ENCODE measurements at places on chromosomes 16 and 17.

DNA sequence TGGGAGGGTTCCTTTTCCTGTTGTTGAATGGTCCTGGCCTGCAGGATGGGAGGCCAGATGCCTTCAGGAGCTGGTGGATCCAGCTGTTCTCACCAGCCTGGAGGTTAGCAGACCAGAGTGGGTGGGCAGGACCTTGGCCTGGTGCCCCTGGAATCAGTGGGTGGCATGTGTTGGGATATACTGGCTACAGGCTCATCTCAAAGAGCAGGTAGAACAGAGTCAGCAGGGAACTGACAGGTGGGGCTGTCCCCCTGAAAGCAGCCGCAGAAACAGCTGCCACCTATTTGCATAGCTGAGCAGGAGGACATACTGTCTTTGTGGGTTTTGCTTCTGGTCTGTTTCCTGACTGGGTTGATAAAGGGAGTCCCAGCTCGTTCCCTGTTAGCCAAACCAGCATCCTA lies 144.1 kb downstream of the RAB11FIP4 start:
- DNase-seq, result no peak

DNA sequence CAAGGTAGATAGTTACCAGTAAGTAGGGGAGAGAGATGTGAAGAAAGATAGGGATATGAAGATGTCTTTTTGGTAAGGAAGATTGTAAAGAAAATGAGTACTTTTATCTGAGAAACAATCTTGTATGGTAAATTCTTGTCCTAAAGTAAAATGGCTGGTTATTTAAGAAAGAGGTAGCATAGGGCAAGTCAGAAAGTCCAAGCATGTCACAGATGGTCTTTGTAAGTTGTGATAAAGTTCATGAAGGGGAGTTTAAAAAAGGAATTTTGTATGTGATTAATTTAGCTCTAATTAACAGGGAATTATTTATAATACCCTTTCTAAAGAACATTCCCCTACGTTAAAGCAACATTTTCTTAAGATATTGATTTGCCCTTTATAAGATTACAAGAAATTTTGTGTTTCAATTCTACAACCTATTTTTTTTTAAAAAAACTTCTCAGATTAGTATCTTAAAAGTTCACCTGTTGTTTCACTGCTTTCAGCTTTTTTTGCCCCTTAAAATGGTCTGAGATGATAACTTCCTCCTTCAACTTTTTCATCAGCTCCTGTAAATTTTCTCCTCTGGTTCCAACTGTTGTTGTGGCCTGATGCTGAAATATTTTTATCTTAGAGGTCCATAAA lies 16.2 kb upstream of the CPHXL start:
- DNase-seq, result no peak

- no peak for DNase-seq
Measured at GRCh38 chr16:80103463-80103862, 437.3 kb upstream of the DYNLRB2 start.

GRCh38 chr16:55146966-55147365 lies 177.0 kb upstream of the IRX6 start:
- no peak for DNase-seq

- no peak for DNase-seq
Measured at GRCh38 chr16:68900009-68900408, 56.7 kb downstream of the TANGO6 start.

- no peak for DNase-seq
Measured at GRCh38 chr17:44905006-44906000, 6.1 kb upstream of the EFTUD2 start.

GRCh38 chr17:49067163-49067562 lies 65.4 kb upstream of the B4GALNT2 start:
- DNase-seq, result no peak

- no peak for DNase-seq
Measured at GRCh38 chr16:73093146-73094144, 45.5 kb upstream of the ZFHX3 start.

GRCh38 chr17:9299695-9300094 lies 275.9 kb downstream of the STX8 start:
- DNase-seq, result no peak

DNA sequence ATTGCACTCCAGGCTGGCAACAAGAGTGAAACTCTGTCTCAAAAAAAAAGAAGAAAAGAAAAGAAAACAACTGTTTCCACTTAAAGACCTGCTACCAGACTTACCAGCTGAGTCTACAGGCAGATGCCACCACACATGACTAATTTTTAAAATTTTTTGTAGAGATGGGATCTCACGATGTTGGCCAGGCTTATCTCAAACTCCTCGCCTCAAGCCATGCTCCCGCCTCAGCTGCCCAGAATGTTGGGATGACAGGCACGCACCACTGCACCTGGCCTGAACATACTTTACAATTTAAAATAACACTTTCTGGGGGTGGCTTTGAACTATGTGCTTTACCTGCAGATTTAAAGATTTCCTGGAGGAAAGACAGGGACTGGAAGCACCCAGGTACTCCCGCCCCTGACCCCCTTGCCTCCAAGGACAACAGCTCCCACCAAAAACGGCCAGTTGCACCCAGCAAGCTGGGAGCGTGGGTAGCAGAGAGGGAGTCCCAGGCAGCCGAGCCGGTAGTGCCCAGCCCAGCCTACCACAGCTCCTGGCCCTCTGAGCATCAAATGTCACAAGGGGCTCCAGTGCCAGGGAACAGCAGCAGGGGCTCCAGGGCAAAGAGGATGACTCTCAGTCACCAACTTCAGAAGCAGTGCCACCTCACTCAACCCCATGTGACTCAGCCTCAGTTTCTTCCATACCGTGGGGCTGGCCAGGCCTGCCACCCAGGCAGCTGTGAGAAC lies 262.9 kb downstream of the PARN start:
- no peak for DNase-seq

DNA sequence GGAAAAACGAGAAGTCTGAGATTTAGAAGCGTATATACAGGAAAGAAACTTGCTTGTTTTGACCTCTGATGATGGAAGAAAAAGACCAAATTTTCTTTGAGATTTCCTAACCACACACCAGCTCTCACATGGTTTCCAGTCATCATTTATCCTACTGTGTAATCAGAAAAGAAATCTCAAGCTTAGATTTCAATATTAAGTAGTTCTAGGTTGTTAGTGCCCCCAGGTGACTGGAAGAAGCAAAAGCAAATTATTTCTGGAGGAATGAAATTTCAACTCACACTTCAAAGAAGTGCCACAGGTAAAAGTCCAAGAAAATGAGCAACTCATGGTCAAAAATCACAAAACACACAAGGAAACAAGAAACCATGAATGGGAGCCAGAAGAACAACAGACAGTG lies 51.8 kb upstream of the KDM6B start:
- DNase-seq, result no peak

- DNase-seq, result no peak
Measured at GRCh38 chr16:70437582-70438557, 1.0 kb downstream of the ST3GAL2 start.

GRCh38 chr16:15564604-15565339 lies 78.2 kb downstream of the MARF1 start:
- no peak for DNase-seq

DNA sequence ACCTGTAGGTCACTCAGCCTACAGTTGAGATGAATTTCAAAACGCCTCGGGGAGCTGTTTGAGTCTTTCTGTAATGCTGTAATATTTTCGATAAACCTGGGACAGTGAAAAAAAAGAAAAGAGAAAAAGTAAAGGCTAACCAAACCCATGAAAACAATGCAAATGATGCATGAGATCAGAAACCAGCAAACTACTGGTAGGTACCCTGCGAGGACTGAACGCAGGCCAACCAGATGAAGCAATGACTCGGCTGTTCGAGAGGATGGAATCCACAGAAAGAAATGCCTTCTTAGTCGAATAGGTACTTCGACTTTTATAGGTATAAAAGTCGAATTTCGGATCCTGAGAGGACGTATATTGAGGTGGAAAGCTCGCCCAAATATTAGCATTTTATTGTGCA lies 509 bp upstream of the ATAD5 start:
- no peak for DNase-seq

GRCh38 chr17:64771980-64772844 lies 110.1 kb upstream of the SMURF2 start:
- DNase-seq, result no peak

DNA sequence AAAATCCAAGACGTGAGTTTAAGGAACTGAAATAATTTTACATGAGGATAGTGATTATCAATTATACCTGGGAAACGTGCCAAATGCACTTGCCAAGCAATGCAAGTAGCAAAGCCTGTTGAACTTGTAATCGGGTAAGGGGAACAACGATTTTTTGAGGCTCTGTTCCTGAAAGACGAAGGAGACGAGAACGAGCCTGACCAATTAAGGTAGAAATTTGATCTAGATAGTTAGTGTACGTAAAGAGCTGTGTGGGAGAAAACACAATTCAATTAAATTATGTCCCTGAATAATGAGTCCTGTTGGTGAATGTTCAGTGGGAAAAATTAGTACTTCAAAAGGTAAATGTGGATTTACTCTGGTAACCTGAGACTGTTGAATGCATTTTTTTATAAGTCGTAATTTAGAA lies 17.7 kb upstream of the KCTD5 start:
- DNase-seq, result no peak

DNA sequence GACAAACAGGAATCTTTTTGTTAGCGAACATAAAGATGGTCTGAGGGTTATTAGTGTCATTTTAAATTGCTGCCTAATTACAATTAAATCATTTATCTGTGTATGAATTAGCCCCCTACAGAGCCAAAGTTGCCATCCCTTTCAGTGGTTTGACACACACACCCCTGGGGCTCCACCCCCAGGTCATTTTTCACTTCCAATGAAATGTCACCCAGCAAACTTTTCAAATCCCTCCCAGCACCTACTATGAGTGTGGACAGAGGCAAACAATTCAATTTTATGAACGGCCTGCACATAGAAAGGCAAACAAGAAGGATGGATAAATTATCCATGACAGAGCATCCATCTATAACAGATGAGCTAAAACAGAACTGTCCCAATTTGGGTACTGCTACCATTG lies 2.4 kb downstream of the MYH10 start:
- DNase-seq, result no peak

GRCh38 chr17:80491478-80492342 lies 15.3 kb upstream of the NPTX1 start:
- DNase-seq, result no peak

DNA sequence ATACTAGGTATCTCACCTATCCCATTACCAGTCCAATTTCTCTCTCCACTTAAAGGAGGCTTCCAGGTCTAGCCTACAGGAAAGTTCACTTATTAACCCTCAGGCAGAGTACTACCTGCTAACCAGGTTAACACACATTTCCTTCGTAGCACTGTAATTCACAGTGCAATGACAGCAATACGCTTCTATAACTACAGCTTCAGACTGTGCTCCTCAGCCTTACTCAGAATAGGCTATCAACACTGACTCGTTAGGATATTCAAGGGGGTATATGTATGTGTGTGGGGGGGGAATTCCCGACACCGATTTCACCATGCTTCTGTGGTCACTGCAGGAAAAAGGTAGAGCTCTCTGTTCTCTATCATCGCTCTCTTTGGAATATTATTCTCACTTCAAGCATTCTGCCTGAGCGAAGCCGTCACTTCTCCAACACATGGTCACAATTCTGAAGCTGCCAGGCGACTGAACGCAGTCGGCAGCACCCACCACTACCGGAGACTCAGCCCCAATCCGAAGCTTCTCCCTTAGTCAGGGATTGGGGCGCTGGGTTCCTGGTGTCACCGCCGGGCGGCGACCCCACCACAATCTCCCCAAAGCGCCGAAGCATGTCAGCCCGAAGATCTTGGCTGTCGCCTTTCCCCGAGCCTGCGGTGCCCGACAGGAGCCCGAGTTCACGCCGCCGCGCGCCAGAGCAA lies 618 bp downstream of the GGA3 start:
- DNase-seq, result no peak

DNA sequence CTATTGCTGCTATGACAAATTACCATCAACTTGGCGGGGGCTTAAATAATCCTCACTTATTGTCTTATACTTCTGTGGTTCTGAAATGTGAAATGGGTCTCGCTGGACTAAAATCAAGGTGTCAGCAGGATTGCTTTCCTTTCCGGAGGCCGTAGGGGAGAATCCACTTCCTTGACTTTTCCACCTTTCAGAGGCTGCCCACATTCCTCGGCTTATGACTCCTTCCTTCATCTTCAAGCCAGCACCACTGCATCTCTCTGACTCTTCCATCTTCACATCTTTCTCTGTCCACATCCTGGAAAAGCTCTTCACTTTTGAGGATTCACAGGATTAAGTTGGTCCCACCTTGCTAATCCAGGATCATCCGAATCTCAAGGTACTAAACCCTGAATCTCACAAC lies 217.8 kb downstream of the GRIN2A start:
- no peak for DNase-seq

GRCh38 chr17:76566613-76566943 lies 19.1 kb downstream of the ST6GALNAC2 start:
- no peak for DNase-seq

- DNase-seq, result no peak
Measured at GRCh38 chr16:54076006-54076504, 210.5 kb downstream of the IRX3 start.

GRCh38 chr17:46968224-46968834 lies 10.7 kb downstream of the RPRML start:
- no peak for DNase-seq

DNA sequence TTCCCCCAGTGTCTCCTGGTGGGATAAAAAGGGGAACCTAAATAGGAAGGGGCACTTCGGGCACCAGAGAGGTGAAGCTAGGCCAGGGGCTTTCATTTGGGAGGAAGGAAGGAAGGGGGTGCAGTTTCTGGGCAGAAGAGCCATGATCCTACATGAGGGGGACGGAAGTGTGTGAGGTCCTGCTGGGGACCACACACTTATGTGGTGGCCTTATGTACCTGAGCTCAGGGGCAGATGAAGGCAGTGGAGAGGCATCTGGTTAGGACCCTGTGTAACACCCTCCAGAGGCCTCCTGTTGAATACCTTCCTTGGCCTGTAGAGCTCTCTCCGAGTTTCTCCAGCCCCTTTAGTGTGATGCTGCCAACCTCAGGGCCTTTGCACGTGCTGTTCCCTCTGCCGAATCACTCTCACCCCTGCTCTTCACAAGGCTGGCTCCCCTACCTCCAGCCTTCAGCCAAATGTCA lies 21.2 kb downstream of the IGFBP4 start:
- DNase-seq, result no peak

DNA sequence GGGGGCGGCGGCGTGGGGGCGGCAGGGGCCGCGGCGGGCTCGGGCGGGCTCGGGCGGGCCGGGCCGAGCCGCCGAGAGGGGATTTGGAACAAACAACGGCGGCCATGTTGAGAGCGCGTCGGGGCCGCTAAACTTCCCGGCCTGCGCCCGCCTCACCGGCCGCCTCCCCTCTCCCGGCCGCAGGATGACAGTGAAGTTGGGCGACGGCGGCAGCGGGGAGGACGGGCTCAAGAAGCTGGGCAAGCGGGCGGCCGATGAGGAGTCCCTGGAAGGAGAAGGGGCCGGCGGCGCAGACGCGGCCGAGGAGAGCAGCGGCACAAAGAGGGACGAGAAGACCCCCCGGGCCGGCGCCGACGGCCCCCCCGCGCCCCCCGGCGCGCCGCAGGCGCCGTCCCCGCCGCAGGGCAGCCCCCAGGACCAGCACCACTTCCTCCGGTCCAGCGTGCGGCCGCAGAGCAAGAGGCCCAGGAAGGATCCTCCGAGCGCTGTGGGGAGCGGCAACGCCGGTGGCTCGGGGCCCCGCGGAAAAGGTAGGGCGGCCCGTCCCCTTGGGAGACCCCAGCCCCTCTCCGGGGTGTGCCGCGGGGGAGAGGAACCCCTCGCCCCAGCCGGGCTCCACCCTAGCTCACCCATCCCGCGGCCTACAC lies 2.4 kb downstream of the CRAMP1 start:
- no peak for DNase-seq

GRCh38 chr17:73240561-73240960 lies 21.1 kb downstream of the CPSF4L start:
- DNase-seq, result no peak
